ENCODE measurements at places on chromosomes 16 and 17.

DNA sequence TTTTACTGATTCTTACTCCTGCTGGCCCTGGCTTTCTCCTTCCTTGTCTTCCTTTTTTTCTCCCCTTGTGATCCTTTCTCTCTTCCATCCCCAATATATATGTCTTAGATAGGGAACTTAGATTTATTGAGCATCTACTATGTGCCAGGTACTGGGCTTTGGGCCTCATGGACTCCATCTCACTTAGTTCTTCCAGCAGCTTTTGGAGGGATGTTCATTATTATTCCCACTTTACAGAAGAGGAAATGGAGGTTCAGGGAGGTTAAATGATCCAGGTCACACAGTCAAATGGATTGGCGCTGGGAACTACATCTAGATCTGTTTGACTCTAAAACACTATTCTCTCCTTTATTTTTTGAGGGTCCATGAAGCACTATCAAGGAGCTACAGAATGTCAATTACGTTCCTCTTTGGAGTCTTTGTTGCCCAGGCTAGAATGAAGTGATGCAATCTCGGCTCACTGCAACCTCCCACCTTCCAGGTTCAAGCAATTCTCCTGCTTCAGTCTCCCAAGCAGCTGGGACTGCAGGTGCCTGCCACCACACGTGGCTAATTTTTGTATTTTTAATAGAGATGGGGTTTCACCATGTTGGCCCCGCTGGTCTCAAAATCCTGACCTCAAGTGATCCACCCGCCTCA is 19.0 kb upstream of the PRKCA start:
- DNase-seq: no peak

DNA sequence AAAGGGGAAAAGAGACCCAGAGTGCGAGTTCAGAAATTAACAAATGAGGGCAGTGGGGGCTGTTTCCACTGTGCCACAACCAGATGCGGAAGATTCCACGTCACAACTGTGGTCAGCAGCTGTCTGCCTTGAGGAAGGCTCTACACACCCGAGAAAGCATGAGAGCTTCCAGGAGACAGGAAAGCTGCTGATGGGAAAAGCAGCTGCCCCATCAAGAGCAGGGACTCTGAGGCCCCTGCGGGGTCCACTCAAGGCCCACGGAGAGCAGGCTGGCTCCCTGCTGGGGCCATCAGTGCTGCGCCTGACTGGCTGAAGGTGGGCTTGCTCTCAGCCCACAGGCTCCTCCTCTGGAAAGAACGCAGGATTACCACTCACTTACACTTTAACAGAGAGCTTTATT is 14.8 kb upstream of the TRAP1 start:
- no peak for DNase-seq

- no peak for DNase-seq
Measured at GRCh38 chr16:57058291-57058861, 34.0 kb upstream of the CPNE2 start.

GRCh38 chr17:44601539-44601938 is 44.3 kb downstream of the FZD2 start:
- no peak for DNase-seq

DNA sequence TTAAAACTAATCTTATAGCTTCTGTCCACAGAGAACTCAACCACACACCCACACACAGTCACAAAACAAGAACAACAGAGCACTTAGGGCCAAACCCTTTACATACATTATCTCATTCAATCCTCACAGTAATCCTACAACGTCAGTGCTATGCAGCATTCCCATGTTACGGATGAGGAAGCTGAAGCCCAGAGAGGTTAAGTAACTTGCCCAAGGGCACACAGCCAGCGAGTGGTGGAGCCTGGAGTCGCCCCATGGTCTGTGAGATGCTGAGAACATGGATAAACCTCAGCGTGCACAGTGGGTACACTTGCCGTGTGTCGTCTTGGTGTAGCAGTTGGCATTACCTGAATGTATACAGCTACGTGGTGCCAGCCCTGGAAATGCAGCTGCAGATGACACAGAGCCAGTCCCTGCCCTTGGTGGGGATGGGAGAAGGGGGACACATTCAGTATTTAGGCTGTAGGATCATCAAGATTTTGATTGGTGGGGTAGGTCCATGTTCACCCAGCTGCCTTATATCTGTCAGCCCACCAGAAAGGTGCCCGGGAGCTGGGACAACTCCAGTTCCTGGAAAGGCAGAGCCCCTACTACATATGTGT is 177.0 kb downstream of the IRF8 start:
- DNase-seq: no peak

- no peak for DNase-seq
Measured at GRCh38 chr16:25124503-25124902, 13.0 kb downstream of the LCMT1 start.

- DNase-seq: no peak
Measured at GRCh38 chr17:7558544-7559319, at the start of gene TNFSF13. TSS of gene TNFSF13 (plus strand) at chr17:7558750. CDS start at chr17:7559040, 290 bp downstream.

- no peak for DNase-seq
Measured at GRCh38 chr17:30426292-30426691, 47.6 kb downstream of the CPD start.

DNA sequence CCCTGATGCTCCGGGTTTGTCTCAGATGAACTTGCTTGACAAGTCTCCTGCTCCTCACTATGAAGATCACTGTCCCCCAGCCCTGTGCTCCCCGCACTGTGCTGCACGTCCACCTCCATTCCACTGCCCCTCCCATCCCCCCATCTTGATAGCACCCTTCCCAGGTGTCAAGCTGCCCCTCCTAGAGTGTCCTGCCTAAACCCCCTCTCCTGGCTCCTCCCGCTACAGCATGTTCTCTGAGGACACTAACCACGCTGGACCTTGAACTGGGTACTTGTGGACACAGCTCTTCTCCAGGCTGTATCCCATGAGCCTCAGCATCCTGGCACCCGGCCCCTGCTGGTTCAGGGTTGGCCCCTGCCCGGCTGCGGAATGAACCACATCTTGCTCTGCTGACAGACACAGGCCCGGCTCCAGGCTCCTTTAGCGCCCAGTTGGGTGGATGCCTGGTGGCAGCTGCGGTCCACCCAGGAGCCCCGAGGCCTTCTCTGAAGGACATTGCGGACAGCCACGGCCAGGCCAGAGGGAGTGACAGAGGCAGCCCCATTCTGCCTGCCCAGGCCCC is 18.5 kb downstream of the DEXI start:
- DNase-seq: no peak

DNA sequence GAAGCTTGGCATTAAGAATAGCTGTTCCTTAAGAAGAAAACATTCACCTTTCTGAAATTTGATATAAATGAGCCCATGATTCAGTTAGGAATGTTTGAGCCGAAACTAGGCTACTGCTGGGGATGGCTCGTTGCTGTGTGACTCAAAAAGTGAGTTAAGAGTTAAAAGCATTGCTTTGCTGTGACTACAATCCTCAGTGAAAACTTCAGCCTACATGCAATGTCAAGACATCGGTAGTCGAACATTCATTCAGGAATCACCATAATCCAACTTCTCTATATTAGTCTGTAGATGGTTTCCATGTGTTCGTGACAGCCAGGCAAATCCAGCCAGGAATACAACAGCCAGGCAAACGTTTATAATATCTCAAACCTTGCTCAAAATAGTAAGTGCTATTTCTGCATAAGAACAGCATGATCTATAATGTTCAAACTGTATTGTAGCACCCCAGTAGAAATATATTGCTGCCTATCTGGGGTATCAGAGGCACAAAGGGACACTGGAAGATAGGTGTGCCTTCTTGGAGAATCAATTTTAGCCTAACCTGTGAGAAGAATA is 1225.1 kb downstream of the CDH8 start:
- DNase-seq: no peak

- DNase-seq: no peak
Measured at GRCh38 chr17:73013816-73014663, 78.4 kb downstream of the SLC39A11 start.

DNA sequence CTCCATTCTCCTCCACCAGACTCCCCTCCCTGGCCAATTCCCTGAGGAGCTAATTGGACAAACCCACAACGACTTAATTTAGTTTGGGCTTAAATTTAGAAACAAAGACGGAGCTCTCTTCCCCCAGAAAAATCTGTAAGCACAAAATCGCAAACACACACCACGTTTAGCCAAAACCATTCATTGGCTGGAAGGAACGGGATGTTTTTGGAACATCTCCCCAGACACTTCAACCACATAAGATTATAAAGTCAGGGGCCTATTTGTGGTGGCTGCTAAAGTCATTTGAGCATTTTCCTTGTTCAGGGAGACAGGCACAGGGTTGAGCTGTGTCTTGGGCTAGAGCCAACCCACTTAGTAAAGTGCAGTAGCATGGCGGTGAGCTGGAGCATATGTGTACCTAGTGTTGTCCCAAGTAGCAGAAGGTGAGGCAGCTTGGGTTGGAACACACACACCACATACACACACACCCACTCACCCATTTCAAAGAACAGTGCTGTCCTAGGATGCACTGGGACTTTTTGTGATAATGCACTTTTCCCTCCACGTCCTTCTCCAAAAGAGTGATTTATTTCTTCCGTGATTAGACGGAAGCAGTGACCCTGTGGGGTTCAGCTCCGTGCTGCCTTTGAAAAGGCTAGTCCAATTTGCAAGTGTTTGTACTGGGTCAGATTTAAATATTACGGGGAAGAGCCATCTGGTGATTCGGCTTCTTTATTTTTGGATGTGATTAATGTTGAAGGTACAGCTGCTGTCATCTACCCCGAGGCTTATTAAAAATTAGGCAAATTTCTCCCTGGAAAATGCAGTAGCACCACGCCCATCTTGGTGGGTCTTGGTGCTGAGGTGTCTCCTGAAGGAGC is 32.2 kb downstream of the ELAC2 start:
- DNase-seq: no peak

- peak; percentile 29 for DNase-seq
Measured at GRCh38 chr17:75822119-75822799, 21.9 kb downstream of the UNC13D start.

DNA sequence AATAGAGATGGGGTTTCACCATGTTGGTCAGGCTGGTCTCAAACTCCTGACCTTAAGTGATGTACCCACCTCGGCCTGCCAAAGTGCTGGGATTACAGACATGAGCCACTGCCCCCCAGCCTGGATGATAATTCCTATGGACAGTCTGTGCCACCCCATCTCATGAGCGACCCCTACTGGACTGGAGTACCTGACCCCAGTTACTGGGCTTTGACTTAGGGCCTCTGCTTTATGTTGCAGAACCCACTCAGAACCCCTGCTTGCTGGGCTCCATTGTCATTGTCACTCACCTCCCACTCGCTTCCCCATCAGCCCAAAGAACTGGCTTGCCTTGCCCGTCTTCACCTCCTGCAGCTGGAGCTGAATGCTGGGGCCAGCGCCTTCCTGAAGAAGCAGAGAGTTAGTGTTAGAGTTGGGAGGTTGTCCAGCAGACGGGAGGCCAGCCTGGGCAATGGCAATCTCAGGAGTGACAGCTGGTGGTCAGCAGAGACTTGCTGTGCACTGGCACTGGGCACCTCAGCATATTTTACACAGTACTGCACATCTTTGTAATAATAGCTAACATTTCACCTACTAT is 4.0 kb downstream of the TAC4 start:
- no peak for DNase-seq

DNA sequence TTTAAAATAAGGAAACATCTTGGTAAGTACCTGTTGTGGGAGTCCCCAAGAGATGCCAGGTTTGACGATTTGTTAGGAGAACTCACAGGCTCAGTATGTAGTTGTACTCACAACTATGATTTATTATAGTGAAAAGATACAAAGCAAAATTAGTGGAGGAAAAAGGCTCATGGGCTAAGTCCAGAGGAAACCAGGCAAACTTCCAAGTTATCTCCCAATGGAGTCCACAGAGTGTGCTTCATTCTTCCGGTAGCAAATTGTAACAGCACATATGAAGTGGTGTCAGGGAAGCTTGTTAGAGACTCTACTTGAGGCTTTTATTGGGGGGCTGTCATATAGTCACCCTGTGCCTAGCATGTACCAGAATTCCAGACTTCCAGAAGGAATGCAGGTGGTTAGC is 2.3 kb downstream of the DDX19A start:
- DNase-seq: no peak

All from activated effector memory CD4-positive, alpha-beta T cell treated with Interleukin-2 at 50 U/mL for 16 hours (primary cell).